ENCODE measurements at places on chromosomes 16 and 17.

DNA sequence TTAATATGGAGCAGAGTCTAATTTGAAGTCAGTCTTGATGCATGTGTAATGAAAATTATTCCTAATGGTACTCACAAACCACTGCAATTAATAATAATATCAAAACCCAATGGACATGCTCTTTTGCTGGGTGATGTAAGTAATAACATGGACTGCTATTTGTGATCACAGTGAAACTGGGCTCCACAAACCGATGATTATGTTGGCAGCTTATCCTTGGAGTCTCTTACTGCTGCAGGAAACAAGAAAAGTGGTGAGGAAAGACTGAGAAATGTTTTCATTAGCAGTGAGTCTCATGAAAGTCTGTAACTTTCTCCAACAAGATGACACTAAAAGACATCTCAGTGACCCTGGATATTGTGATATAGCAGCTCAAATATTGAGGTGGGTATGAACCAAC is 45.2 kb downstream of the TMEM100 start:
- DNase-seq, result no peak

DNA sequence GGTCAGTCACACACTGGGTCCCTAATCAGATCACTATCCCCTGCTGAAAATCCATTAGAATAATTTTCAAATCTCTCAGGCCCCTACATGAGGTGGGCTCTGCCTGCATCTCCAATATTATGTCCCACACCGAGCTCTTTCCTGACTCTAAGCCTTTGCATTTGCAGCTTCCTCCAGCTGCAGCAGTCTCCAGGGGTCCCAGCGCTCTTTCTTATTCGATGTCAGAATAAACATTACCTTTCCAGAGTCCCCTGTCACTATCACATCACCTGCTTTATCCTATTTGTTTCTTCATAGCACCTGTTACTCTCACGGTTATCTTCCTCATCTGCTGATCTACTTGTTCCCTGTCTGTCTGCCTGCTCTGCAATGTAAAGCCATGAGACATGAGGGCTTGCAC is 57.3 kb upstream of the MON1B start:
- DNase-seq, result no peak

- no peak for DNase-seq
Observed at GRCh38 chr17:28475151-28475900, 1.9 kb downstream of the SLC13A2 start.

DNA sequence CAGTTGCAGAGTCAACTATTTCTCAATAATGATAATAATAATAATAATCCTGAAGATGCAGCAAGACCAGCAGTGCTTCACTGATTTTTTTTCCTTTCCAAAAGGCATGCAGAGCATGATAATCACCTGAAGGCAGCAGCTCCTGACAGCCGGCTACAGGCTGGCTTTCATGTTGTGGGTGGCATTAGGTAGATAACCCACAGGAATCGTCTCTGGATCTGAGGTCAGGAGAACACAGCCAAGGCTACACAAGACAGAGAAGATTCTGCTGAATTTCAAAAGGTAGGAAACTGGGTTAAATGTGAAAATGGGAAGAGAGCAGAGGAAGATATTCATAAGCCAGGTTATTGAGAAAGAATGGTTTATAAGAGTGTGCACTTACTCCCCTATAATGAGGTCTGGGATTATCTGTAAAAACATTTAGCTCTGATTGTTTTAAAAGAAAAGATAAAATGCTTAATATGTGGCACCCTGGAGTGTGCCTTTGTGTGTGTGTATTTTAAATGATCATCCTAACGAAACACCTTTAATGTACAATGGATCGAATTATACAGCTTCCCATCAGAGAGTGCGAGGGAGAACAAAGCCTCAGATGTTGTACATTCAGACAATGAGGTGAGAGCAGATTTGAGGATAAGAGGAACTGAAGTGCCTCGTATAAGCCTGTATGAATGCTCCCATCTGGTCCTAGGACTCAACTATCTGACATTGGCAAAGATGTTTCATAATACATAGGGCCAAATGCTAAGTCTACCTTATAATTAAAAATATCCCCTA is 273.1 kb downstream of the PHKB start:
- no peak for DNase-seq

- no peak for DNase-seq
Observed at GRCh38 chr16:75234856-75235696, 16.3 kb downstream of the CTRB1 start.

- no peak for DNase-seq
Observed at GRCh38 chr16:22664132-22664531, 149.8 kb upstream of the HS3ST2 start.

DNA sequence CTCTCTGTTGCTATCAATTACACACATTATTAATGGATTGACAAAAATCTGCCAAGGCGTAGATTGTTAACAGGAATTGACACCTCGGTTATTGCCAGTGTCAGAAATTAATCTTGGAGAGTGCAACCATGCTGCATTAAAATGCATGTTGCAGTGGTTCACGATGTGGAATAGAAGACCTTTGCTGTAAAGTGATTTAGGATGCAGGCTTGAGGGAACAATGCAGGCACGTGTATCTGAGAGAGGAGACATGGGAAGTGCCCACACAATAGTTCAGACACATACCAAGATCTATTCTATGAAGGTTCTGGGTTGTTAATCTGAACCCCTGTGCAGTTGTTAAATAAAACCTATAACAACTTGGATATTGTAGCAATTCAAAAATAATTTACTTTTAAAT is 1032.8 kb upstream of the CDH8 start:
- DNase-seq, result no peak

GRCh38 chr17:5139458-5139732 is 23.6 kb downstream of the USP6 start:
- no peak for DNase-seq

GRCh38 chr17:73191443-73192205 is 1.2 kb upstream of the COG1 start:
- no peak for DNase-seq

GRCh38 chr16:26651884-26652283 is 414.8 kb upstream of the C16orf82 start:
- no peak for DNase-seq

- DNase-seq, result no peak
Observed at GRCh38 chr16:46763147-46763546, 15.0 kb upstream of the MYLK3 start.

- no peak for DNase-seq
Observed at GRCh38 chr16:66354034-66354909, 12.2 kb upstream of the CDH5 start.

DNA sequence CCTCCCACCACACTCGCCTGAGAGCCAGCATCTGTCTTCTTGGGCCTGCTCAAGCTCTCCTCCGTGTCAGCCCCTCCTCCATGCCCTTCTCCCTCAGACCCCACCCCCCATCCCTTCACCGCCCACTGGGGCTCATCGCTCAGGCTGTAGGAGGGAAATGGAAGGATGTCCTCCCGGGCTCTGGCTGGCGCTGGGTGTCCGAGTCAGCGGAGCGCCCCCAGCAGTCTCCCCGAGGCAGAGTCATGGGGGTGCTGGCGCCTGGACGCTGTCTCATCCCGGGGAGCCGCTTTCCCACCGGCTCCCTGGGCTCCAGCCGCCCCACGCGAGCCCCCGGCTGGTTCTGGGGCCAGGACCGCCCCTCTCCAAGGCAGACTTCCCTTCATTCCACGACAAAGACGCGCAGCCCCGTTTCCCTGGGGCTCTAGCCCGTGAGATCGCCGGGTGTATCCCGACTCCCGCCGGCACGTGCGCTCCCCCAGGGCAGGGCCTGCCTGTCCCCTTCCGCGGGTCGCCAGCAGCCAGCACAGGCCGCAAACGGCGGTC is 428 bp upstream of the ANTKMT start:
- no peak for DNase-seq

DNA sequence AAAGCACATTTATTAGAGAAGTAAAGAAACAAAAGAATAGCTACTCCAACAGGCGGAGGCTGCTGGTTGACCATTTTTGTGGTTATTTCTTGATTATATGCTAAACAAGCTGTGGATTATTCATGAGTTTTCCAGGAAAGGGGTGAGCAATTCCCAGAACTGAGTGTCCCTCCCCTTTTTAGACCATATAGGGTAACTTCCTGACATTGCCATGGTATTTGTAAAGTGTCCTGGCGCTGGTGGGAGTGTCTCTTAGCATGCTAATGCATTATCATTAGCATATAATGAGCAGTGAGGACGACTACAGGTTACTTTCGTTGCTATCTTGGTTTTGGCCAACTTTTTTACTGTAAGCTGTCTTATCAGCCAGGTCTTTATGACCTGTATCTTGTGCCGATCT is 12.2 kb upstream of the HS3ST4 start:
- DNase-seq, result no peak

DNA sequence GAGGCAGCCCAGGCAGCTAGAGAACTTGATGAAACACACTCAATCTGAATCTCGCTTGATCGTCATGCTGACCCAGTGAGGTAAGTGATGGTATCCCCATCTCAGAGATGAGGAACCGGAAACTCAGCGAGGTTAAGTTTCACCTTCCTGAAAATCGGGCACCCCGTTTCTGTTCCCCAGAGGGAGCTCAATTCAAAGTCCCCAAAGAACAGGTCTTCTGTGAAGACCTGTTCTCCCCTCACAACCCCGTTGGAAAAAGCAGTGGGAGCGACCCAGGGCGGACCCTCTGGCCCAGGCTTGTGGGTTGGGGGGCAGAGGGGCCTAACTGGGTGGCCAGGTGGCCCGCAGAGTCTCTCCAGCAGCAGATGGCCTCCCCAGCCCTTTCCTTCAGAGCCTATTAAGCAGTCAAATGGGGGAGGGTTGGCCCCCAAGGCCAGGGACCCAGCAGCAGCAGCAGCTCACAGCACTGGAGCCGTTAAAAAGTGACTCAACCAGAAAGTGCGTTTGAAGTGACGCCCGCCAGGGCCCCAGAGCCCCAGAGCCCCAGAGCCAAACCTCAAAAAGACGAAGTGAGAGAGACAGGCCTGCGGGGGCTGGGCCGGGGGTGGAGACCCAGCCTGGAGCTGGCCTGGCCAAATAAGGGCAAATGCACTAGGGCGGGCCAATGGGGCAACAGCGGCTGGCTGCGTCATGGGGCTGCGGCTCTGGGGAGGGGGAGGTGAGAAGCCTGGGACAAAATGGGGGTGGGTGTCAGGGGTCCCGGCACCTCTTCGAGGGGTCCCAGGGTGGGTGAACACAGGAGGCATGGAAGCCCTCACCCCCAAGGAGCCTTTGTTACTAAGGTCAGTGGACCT is 9.2 kb upstream of the TSPOAP1 start:
- DNase-seq, result peak; percentile 71

DNA sequence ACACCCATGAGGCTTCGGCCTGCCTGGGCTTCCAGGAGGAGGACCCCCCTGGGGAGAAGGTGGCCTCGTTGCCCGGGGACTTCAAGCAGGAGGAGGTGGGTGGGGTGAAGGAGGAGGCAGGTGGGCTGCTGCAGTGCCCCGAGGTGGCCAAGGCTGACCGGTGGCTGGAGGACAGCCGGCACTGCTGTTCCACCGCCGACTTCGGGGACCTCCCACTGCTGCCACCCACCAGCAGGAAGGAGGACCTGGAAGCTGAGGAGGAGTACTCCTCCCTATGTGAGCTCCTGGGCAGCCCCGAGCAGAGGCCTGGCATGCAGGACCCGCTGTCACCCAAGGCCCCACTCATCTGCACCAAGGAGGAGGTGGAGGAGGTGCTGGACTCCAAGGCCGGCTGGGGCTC is 41.5 kb downstream of the SREBF1 start:
- DNase-seq, result no peak

DNA sequence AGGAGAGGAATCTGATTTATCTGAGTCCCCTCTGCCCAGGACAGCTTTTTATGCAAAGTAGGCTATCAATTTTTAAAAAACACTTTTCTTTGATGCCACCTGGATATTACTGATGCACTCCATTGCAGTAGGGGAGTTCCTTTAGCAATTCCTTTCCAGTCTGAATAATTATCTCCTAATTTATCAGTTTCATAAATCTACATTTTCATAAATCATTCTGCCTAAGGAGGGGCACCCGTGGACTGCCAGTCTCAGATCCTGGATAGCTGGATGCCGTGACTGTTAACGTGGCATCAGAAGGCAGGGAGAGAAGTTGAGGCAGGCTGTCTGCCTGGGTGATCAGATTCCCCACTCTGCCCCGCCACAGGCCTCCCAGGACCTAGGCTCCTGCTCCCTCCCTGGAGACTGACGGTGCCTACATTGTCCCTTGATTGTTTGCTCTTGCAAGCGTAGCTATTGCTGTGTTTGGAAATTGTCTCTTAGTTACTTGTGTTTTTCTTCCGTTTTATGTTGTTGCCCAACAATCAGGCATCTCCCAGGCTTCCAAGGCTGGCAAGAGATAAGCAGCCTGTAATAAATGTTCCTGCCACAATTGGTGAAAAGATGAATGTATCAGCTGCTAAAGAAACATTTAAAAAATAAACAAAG is 75.2 kb downstream of the KATNIP start:
- DNase-seq, result peak; percentile 69

DNA sequence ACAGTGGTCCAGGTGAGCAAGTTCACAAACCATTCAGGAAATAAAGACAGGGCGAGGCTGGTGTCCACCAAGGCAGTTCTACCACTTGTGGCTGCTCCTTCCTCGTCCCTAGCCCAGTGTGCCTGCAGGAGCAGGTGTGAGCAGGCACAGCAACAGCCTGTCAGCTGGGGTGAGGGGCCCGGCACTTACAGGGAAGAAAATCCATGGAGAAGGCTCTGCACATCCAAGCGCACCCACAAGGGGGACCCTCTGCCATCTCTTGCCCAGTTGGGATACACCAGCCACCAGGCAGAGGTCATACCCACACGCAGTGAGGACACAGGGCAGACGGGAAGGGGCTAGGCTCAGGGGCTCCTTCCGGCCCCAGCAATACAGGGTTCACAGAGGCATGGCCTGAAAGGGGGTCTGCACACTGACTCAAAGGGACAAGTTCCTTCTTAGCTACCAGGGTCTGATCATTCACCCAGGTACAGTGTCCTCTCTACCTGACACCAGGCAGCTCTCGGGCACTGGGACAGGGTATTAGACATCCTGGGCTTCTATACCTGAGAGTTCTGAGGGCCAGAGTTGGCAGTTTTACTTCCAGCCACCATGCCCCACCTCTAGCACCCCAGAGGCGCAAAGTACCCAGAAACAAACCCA is 27.0 kb downstream of the CDIP1 start:
- no peak for DNase-seq

- DNase-seq, result no peak
Observed at GRCh38 chr16:12414281-12414680, 389.4 kb downstream of the CPPED1 start.

DNA sequence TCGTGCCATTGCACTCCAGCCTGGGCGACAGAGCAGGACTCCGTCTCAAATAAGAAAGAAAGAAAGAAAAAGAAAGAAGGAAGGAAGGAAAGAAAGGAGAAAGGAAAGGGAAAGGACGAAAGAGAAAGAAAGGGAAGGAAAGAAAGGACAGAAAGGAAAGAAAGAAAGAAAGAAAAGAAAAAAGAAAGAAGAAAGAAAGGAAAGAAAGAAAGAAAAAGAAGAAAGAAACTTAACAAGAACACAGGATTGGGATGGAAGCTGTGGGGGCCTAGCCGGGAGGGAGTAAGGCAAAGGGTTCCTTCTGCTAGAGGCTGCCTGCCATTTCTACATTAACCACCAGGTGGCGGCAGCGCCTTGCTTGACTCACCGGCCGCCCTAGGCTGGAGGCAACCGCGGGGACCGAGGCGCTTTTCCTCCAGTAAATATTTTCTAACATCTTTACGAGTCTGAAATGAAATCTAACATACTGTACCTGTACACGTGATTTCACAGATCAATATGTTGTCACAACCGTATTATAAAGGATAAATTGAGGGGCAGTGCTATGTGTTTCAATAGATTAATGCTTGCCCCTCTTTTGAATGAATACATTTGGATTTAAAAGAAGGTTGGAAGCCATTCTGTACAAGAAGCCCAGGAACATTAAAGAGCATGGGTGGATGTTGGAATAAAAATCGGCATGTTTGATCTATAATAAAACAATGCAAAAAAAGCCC is 6.1 kb downstream of the GJD3 start:
- no peak for DNase-seq

All from GM04503 (cell line).